Left hindlimb (tissue), 1 donor: ENCODE measurements at places on chromosomes 16 and 17.

GRCh38 chr16:25031132-25031440 lies 15.9 kb upstream of the ARHGAP17 start:
- DNase-seq: no peak

- DNase-seq: no peak
These were observed 25.0 kb downstream of the RMI2 start for GRCh38 chr16:11370084-11370931.

GRCh38 chr17:2122641-2123302 lies 67.9 kb downstream of the HIC1 start:
- DNase-seq: peak; percentile 68

DNA sequence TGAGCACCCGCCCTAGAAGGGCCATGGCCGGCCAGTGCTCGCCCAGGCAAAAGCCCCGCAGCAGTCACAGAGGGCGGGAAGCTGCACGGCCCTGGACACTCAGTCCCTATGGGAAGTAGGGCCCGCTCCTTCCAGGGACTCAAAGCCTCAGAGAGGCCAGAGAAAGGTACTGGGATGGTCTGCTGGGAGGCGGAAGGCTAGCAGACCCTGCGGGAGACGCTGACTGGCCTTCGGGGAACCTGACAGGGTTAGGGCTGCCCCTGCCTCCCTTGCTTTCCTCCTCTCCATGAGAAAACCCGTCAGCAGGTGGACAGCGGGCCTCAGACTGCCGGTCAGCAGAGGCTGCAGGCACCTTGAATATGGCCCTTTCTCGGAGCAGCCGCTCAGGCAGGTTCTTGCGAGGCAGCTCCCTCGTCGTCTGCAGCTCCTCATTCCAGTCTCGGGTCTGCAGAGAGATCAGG lies 11.5 kb downstream of the CLUH start:
- no peak for DNase-seq

DNA sequence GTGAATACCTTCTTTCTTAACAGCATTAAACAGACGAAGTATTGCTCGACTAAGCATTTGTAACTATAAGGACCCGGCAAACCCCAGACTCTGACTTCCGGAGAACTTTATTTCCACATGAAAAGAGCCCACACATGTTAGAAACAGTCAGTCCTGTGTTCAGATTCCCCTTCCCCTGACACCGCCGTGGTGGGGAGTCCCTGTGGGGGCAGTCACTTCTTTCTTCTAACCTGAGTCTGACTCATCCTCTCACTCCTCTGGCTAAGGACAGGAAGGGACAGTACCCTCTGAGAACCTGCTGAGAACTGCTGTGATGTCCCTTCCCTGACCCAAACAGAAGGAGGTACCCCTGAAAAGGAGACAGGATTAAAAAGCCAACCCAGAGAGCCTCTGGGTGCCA lies 165.1 kb downstream of the XYLT1 start:
- DNase-seq: no peak
